CD4-positive, alpha-beta T cell treated with Interleukin-6 at 100 ng/mL for 8 hours (primary cell): ENCODE measurements at places on chromosomes 5 and 9.

DNA sequence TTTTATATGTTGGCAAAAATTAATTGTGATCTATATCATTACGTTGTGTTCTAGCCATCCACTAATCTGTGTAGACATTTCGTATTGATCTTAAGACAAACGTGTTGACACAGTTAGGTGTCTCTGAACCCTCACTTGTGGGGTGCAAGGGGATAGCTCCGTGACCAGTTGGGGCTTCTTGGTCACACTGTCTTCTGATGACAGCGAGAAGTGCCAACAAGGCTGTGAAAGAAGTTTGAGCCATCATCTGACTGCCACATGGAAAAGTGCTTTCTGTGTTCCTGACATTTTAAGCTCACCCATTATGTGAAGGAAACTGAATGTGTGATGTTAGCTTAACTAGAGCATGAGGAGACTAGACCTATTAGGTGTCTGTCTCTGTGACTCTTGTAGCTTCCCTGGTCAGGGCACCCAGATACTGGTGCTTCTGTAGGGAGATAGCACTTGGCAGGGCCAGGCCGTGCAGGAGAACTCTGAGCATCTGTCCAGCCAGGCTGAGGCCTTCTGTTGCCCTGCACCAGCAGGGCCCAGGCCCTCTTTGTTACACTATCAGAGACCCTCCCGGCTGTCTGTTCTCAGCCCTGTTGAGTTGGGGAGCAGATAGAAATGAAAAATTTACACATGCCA is 52.8 kb upstream of the PHF2 start:
- DNase-seq: no peak

DNA sequence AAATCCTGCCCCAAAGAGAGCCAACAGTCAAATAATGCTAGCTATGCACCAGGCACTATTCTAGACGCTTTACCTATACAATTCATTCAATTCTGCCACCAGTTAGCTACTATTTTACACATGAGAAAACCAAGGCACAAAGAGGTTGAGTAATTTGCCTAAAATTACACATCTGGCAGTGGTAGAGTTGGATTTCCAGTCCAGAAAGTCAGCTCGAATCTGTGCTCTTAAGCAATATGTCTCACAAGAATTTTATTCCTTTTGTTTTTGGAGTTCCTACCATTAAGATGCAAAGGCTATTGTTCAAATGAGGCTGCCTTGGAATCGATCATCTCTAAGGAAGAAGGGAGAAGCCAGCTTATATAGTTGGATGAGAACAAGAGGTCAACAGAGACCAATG is 256.9 kb upstream of the RASA1 start:
- DNase-seq: no peak

- DNase-seq: no peak
These were observed 10.0 kb upstream of the GRIN1 start for GRCh38 chr9:137128862-137129455.

DNA sequence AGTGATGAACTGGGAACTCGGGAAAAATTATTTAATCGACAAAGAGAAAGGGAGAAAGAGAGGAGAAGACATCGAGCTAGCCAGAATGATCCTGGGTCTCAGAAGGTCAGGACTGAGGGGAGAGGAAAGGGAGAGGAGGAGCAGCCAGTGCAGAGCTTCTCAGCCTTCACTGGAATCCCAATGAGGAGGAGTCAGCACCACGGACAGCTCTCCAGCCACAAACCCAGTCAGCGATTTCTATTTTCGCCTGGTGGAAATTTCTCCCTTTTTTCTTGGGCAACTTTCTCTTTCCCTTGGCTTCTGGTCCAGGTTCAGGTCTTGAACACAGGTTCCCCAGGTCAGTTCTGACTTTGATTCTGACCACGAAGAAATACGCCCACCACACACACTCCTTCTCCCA is 1.6 kb upstream of the BRINP1 start:
- DNase-seq: no peak

- no peak for DNase-seq
These were observed 75.4 kb upstream of the CDKN2B start for GRCh38 chr9:22084336-22085035.

GRCh38 chr5:133471699-133472098 is 140.6 kb downstream of the FSTL4 start:
- DNase-seq: no peak

- no peak for DNase-seq
These were observed 11.6 kb downstream of the ABL1 start for GRCh38 chr9:130846487-130847305.

GRCh38 chr5:9765419-9766140 is 135.4 kb upstream of the TAS2R1 start:
- DNase-seq: no peak

- DNase-seq: no peak
These were observed 40.0 kb downstream of the NIM1K start for GRCh38 chr5:43231977-43232376.

DNA sequence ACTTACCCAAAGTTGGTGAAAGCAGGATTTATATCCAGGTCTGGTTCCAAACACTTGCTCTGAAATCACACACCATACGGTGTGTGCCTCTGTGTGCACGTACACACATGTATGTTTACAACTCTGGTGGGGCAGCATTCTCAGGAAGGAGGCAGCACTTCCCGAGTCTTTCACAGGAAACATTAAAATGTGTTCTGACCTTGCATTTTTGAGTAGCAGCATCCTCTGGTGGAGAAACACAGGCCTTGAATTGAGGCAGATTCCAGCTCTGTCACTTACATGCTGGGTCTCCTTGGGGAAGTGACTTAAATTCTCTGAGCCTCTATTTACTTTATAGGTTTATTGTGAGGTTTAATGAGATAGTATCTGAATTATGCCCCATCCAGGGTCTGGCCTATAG is 126.4 kb downstream of the RGS3 start:
- peak; percentile 35 for DNase-seq

DNA sequence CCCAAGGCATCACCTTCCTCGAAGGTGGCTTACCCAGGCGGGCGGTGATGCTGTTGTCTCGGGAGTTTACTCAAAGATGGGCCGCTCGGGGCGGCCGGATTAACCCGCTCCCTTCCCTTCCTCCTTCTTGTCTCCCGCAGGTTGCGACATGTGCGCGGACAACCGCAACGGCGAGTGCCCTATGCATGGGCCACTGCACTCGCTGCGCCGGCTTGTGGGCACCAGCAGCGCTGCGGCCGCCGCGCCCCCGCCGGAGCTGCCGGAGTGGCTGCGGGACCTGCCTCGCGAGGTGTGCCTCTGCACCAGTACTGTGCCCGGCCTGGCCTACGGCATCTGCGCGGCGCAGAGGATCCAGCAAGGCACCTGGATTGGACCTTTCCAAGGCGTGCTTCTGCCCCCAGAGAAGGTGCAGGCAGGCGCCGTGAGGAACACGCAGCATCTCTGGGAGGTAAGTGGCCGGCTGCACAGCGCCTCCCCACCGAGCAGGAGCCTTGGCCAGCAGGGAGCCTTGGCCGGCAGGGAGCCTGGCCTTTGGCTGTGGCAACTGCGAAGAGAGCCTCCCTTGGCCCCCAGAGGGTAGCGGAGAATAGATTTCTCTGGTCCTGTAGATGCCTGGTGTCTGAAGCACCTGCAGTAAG is 10.6 kb downstream of the PRDM6 start:
- no peak for DNase-seq

DNA sequence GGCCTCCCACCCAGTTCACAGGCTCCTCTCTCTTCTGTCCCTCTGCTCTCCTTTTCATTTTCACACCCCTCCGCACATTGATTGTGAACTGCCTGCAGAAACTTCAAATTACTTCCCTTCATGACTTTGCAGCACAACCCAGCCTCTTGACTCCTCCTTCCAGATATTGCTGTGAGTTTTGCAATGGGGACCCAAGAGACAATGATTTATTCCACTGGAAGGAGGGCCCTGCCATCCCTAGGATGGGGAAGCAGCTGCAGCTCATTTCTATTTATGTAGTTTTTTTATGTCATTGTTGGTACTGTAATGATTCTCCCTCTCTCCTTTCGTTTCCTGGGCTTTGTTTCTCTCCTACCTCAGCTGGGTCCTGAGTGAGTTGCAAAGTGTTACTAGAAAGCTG is 364.9 kb downstream of the ICE1 start:
- no peak for DNase-seq

- DNase-seq: no peak
These were observed 167.0 kb upstream of the PIK3R1 start for GRCh38 chr5:68048516-68048915.

- no peak for DNase-seq
These were observed 294.8 kb downstream of the GADD45G start for GRCh38 chr9:89899573-89899972.

DNA sequence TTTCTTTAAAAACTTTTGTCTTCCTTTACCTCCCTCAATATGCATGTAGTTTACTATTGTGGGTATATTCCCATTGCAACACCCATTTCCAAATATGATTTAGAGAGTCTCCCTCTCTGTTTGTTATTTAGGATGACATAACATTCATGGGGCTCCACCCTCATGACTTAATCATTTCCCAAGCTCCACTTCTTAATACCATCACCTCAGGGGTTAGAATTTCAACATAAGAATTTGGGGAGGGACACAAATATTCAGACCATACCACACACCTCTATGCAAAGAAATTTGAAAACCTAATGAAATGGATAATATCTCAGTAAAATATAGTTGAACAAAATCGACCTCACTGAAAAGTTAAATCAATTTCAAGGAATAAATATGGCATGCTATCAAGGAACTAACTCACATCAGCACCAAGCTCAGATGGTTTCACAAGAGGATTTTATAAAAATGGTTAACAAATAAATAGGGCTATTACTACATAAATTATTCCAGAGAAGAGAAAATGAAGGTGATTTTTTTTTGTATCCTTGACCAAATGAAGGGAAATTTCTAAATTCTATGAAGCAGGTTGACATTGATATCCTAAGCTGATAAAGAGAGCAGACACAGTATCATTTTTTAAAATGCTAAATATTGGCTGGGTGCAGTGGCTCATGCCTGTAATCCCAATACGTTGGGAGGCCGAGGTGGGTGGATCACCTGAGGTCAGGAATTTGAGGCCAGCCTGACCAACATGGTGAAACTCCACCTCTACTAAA is 20.2 kb upstream of the UBTD2 start:
- no peak for DNase-seq

GRCh38 chr5:167096816-167097215 is 1194.6 kb upstream of the WWC1 start:
- DNase-seq: no peak

DNA sequence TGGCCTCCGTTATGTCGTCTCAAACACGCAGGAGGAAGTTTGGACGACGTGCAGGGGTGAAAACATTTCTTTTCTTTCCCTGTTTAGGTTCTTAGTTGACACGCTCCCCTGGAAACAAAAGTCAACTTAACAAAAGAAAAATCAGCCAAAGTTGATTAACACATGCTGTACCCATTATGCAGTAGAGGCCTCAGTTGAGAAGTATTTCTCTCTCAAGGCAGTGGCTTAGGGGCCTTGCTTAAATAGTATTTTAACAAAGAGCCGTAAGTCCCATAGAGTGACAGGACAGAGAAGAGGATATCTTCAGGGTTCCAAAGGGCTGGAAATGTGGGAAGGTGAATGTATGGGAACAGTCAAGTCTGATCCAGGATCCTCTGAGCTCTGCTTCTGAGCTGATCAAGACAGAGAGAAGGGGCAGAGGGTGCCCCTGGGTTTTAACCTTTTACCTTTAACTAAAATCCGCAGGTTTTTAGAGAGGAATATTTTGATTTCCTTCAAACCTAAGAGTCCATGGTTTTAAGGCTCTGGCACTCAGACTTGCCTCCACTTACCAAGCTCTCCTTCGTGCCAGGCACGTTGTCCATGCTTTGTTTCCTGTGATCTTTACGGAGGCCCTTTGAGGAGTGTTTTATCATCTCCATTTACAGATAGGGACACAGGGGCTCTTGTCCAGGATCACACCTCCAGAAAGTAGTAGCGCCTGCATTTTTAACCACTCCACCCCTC is 629 bp upstream of the CD74 start:
- DNase-seq: no peak

DNA sequence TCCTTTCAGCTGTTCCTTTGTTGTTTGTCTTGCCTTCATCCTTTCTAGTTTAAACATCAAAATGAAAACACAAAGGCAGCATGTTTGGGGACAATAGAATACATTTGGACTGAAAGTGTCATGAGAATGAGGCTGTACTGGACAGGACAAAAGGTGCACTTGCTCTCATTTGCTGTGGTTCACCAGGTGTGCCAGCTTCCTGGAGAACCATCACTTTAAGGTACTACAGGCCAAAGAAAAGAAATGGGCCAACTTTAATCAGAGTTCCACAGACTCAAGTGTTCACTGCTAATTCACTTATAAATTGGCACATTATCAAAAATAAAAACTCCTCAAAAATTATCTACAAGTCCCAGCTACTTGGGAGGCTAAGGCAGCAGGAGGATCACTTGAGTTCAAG is 53.8 kb downstream of the ABHD17B start:
- DNase-seq: no peak

DNA sequence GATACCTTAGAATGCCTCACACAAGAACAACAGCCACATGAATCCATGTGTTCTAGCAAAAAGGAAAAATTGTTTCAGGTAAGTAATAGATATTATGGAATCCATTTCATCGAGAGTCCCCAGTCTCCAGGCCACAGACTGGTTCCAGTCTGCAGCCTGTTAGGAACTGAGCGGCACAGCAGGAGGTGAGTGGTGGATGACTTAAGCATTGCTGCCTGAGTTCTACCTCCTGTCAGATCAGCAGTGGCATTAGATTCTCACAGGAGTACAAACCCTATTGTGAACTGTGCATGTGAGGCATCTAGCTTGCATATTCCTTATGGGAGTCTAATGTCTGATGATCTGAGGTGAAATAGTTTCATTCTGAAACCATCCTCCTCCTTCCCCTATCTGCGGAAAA is 207.0 kb downstream of the CSNK1G3 start:
- DNase-seq: no peak

DNA sequence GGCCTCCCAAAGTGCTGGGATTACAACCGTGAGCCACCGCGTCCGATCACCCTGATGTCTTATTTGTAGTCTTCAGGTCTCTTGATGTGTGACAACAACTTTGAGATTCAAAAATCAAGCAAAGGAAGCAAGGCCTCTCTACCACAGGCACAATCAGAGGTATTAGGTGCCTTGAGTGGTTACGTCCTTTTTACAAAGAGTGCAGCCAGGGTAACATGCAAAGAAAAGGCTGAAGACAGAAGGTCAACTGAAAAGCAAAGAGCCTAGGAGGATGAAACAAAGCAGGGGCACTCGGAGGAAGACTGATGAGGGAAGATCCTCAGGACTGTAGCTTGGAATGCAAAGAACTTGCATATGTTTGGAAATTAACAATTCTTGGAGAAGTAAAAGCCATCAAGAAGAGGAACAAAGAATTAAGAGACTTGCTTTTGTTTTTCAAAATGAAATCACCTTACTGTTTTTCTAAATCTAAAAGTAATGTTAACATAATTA is 362.1 kb downstream of the EBF1 start:
- DNase-seq: no peak

DNA sequence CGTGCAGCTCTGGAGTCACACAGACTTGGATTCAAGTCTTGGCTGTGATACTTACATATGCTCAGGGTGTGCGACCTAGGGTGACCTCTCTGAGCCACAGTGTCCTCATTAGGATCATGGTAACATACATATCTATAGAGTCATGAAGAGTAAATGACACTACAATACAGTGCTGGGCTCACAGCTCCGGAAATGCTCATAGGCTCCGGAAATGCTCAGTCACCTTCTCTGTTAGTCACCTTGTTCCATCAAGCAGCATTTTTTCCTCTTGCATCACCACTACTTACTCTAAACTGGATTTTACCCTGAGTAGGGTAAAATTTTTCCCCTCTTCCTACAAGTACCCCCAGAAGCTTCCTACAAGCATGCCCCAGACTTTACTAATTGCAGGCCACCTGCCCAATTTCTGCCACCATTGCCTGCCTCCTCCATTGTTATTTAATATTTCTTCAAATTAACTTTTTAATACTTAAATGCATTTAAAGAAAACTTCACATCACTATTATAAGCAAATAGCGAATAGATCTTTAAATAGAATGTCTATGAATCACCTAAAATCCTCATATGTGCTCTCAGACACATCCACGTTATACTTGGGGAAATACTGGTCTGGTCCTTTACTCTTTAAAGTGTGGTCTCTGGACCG is 147.6 kb upstream of the SPRY4 start:
- peak; percentile 44 for DNase-seq
